ENCODE measurements at places on chromosomes 7 and 10. TPM values are rescaled to one million over a fixed set of nuclear protein-coding genes. Genes with fewer than 3 reads are reported as not detected.

The ANK3 gene
- total RNA-seq, result 3.3 TPM

The SP4 gene
- total RNA-seq, result 4.0 TPM

The AP4M1 gene
- total RNA-seq, result 22.0 TPM

The BMPER gene
- total RNA-seq, result 32.6 TPM

The PPP1R3C gene
- total RNA-seq, result 190 TPM

The CYP3A4 gene
- total RNA-seq, result not detected

The ETV1 gene
- 9.2 TPM for total RNA-seq

The MOGAT3 gene
- total RNA-seq, result not detected

All from smooth muscle cell of bladder (primary cell).